MG63 (cell line): ENCODE measurements at places on chromosomes 12 and 14.

- DNase-seq, result no peak
Measured at GRCh38 chr12:51985154-51985835, 21.5 kb upstream of the TAMALIN start.

GRCh38 chr14:54709444-54709843, 142.5 kb downstream of the SAMD4A start:
- no peak for DNase-seq

- peak; percentile 77 for DNase-seq
Measured at GRCh38 chr12:480831-481816, 21.4 kb downstream of the B4GALNT3 start.

DNA sequence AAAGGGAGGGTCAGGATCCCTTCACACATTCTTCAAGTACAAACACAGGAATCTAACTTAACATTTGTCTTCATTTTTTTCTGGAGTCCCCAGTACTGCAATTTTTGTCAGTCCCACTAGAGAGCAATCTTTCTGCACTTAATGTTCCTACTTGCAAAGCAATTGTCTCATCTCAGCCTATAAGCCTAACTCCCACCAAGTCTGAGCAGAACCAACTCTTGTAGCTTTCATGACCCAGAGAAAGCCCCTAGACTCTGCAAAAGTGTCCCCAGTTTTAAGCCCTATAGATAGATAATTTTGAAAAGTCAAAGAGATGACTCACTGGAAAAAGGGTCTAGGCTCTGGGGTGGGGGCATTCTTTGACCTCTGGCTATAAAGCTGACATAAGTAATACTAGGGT, 1.8 kb upstream of the ZBTB39 start:
- DNase-seq, result no peak

DNA sequence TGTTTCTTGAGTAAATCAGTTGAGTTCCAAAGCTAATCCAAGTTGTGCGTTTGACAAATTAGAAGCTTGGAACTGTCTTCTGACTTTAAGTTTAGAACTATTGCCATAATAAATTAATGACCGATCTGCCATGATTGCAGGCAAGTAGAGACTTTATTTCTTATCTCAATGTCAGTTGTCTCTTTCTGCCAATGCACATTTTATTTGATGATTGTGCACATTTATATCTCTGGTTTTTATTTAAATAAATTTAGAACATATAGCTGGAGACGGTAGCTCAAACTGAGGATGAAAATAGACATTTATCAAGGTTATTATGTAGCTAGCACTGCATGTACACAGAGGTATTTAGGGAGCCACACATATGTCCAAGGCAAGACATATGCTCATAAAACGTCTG, 34.1 kb downstream of the SLCO1B1 start:
- no peak for DNase-seq

DNA sequence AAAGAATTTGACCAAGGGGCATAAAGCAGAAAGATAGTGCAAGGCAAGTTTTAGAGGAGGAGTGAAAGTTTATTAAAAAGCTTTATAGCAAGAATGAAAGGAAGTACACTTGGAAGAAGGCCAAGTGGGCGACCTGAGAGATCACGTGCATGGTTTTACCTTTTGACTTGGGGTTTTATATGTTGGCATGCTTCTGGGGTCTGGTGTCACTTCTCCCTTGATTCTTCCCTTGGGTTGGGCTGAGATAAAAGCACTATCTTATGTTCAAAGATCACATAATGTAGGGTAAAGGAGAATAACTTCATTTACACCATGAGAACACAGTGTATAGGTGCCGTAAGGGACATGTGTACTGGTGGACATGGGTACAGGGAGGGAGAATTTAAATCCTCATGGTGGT, 17.7 kb upstream of the TMEM30B start:
- DNase-seq, result no peak

DNA sequence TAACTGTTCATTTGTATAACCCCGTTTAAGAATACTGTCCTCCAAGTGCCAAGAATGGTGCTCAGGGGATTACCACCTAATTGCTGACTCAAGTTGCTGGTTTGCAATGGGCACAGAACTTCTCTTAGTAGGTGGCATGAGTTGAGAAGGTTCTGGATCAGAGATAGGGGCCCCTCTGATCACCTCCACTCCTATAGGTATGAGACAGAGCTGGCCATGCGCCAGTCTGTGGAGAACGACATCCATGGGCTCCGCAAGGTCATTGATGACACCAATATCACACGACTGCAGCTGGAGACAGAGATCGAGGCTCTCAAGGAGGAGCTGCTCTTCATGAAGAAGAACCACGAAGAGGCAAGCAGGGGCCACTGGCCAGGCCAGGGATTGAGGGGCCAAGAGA, 1.6 kb downstream of the KRT18 start:
- no peak for DNase-seq

GRCh38 chr12:1906579-1906978, 11.9 kb downstream of the CACNA2D4 start:
- no peak for DNase-seq

DNA sequence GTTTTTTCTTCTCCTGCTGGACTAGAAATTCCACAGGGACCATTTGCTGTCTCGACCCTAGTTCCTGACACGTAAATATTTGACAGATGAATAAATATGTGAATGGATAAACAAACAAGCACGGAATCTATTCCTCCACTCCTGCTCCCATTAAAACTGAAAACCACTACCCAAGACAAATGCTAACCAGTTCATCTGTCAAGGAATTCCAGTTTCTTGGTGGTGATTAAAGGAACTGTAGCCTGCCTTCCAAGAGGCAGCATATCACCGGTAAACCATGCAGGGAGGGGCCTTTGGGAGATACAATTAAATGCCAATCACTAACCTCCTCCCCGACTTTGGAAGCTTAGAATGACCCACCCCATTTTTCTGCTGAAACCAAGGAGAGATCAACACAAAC, 95.4 kb downstream of the TTC7B start:
- DNase-seq, result no peak

- DNase-seq, result no peak
Measured at GRCh38 chr12:93673084-93673483, 4.1 kb upstream of the CRADD start.

- DNase-seq, result no peak
Measured at GRCh38 chr12:127980585-127980984, 286.4 kb upstream of the TMEM132C start.
